CD14-positive monocyte (primary cell): ENCODE measurements at places on chromosomes 7 and 10.

DNA sequence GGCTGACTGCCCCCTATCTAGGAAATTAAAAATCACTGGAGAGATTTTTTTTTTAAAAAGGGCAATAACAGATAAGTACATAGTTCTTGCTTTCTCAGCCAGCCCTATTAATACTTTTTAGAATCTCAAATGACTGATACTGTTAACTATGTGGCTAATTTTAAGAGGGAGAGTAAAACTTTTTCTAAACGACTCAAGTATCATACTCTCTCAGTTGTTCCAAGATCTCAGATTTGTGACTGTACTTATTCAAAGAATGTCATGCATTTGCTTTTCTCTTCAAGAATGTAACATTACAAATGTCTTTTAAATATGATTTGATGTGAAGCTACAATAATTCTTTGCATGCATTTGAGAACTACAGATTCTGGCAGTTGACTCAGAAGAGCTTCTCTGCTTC, 55.4 kb upstream of the RAB11FIP2 start:
- H3K27ac ChIP-seq = no peak overlapping the region
- peaks cover 2% of the 10 kb centered on the region for H3K27me3 ChIP-seq
- no peaks in the 10 kb centered on the region for H3K36me3 ChIP-seq
- no peak overlapping the region for H3K4me3 ChIP-seq
- DNase-seq = no peak

DNA sequence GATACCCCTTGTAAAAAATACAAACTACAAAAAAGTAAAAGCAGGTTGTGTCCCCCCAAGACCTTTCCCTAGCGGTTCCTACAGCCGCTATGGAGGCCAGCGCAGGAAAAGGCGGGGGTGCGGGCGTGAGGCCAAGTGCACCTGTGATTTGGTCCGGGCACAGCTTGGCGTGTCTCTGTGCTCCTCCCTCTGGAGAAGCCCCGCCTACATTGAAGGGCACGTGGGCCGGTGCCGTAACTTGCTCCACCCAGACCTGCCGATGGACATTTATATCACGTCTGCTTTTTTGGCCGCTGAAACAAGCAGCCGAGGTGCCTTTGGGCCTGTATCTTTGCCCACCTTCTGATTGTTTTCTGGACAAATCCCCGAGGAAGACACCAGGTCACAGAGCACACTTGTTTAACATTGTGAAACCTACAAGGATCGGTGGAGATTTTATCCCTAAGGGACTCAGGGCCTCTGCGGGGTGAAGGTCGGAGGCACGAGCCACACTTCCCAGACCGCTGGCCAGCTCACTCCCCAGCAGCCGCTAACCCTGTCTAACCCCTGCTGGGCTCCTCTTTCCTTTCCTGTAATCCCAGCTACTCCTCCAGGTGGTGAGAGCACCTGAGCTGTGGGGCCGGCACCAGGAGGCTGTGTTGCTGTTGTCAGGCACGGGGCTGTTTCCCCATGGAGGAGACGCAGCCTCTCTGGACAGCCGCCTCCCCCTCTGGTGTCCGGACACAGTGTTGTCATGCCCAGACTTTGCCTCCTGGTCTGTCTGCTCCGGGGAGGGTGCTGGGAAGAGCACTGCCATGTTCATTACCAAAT, 18.8 kb upstream of the INPP5A start:
- H3K4me3 ChIP-seq = no peak overlapping the region
- H3K27ac ChIP-seq = no peak overlapping the region
- no peaks in the 10 kb centered on the region for H3K27me3 ChIP-seq
- peaks cover 26% of the 10 kb centered on the region for H3K4me1 ChIP-seq
- no peaks in the 10 kb centered on the region for H3K36me3 ChIP-seq
- no peak for DNase-seq

DNA sequence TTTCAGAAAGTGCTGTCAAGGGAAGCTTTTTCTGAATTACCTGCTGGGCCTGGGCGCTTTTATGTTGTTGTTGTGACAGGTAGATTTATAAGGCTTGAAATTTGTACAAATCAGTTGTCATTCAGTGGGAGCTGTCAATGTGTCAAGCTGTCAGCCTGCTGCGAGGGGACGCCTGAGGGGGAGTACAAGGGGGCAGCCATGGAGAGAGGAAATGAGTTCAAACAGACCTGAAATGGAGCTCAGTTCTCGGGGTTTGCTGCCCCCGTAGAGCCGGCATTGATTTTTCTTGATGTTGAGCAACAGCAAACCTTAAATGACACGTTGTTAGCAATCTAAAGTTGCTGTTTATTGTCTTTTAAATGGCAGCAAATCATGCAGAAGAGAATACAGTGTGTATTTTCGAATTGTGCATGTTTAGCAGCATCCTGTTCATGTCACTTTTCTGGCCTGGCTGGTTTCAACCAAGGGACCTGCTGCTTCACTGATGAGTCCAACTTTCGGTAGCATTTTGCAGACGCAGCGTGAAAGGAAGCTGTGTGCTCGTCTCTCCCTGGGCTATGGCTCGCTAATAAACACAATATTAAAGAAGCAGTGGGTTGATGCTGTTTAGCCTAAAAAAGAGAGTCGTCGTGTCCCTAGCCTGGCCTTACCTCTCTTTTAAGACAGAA, 166.5 kb downstream of the LRMDA start:
- DNase-seq = no peak
- no peaks in the 10 kb centered on the region for H3K36me3 ChIP-seq
- no peak overlapping the region for H3K4me3 ChIP-seq
- no peak overlapping the region for H3K27ac ChIP-seq

GRCh38 chr10:76939933-76940468, 697.6 kb downstream of the KCNMA1 start:
- H3K36me3 ChIP-seq = no peaks in the 10 kb centered on the region
- no peak overlapping the region for H3K27ac ChIP-seq
- no peaks in the 10 kb centered on the region for H3K4me1 ChIP-seq
- DNase-seq = no peak
- H3K27me3 ChIP-seq = peaks cover 3% of the 10 kb centered on the region
- H3K4me3 ChIP-seq = no peak overlapping the region

DNA sequence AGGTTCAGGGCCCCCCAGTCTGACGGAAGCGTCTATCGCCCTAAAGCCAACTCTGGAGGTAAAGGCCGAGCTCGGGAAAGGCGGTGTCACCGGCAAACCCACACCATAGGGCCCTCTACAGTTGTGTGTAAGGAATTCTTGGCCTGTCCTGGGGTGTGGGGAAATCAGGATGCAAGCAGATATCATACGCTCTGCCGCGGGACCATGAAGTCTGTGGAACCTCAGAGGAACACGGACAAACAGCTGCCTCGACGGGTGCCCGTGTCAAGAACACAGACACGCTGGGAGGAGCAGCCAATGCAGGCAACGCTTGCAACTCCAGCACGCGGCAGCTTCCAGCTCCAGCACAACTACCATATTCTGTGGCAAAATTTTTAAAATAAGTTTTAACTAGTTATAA, 157.9 kb downstream of the DIP2C start:
- no peaks in the 10 kb centered on the region for H3K36me3 ChIP-seq
- H3K27ac ChIP-seq = no peak overlapping the region
- DNase-seq = no peak
- H3K4me3 ChIP-seq = no peak overlapping the region
- H3K27me3 ChIP-seq = no peaks in the 10 kb centered on the region

DNA sequence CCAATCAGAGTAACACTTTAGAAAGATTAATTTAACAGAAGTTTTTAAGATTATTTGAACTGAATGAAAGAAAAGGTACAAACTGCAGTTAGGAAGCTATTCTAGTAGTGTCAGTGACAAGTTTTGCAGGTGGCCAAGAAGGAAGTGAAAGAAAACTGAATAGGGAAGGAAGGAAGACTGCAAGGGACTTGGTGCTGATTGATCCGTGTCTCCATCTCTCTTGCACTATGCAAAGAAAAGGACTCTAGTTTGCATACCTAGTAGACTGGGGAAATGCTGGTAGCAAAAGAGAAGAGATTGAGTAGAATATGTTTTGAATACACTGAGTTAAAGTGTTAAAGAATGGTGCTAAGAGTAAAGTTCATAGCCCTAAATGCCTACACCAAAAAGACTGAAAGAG, 33.0 kb downstream of the OR6V1 start:
- H3K36me3 ChIP-seq = no peaks in the 10 kb centered on the region
- no peak overlapping the region for H3K27ac ChIP-seq
- DNase-seq = peak; percentile 10
- H3K4me3 ChIP-seq = no peak overlapping the region

DNA sequence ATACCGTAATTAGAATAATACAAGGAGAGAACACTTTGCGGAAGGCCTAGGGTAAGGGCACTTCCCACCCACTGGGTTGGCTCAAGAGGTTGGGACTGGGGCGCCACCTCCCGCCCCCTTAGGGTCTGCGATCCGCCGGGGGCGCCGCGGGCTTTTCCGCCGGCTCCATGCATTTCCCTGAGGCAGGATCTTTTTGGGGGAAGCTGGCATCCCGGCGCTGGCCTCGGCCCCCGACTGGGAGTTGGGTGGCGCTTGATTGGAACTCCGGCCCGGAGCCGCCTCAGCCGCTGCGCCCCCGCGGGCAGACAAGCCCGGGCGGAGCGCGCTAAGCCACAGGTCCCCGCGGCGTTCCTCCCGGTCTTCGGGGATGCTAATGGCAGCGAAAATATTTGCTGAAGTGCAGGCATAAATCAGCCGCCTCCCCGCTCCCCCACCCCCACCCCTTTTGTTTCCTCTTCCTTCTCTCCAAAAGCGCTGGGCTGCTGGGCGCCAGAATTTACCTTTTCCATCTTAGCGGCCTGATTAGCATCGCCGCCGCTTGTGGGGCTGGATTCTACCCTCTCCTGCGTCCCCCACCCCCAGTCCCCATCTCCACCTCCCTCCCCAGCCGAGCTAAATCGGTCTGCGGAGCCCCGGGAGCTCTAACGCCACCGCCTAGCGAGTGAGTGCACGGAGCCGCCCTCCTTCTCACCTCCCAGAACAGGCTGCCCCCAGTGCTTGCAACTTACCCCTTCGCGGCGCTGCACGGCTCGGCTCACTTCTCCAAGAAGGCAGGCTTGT, 5.1 kb downstream of the UNC5B start:
- H3K27ac ChIP-seq = no peak overlapping the region
- no peaks in the 10 kb centered on the region for H3K36me3 ChIP-seq
- peaks cover 26% of the 10 kb centered on the region for H3K27me3 ChIP-seq
- no peak for DNase-seq
- H3K4me1 ChIP-seq = peaks cover 32% of the 10 kb centered on the region
